ENCODE measurements at places on chromosomes 16 and 17.

GRCh38 chr16:52976539-52977167 lies 76.0 kb downstream of the CHD9NB start:
- no peak for DNase-seq

DNA sequence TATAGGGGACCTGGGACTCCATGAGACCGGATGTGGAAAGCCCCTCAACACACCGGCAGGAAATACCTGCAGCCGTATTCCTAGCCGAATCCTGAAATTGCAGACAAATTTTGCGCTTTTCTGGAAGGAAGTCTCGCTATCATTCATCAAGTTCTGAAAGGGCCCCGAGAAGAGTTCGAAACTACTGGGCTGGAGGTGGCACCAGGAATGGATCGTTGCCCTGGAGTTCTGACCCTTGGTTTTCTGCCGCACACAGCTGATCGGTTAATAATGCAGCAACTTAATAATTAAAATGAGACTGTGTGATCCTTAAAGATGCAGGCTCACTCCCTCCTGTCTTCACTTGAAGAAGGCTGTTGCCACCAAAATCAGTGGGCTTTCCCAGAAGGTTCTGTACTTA lies 55.7 kb upstream of the MRTFB start:
- no peak for DNase-seq

DNA sequence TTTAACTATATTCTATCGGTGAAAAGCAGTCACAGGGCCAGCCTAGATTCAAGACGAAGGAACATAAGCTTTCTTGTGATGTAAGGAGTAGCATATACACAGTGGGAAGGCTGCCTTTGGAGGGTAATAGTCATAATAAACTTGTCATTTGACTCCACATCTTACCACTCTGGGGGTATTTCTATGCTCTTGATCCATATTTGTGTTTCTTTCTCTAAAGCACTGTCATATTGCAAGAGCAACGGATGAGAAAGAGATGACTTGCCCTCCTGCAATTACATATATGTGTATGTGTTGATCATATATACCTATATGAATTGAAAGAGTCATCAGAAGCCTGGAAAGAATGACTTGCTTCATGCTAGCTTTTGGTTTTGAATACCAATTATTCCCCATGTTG lies 225.4 kb upstream of the HS3ST3A1 start:
- DNase-seq = no peak

DNA sequence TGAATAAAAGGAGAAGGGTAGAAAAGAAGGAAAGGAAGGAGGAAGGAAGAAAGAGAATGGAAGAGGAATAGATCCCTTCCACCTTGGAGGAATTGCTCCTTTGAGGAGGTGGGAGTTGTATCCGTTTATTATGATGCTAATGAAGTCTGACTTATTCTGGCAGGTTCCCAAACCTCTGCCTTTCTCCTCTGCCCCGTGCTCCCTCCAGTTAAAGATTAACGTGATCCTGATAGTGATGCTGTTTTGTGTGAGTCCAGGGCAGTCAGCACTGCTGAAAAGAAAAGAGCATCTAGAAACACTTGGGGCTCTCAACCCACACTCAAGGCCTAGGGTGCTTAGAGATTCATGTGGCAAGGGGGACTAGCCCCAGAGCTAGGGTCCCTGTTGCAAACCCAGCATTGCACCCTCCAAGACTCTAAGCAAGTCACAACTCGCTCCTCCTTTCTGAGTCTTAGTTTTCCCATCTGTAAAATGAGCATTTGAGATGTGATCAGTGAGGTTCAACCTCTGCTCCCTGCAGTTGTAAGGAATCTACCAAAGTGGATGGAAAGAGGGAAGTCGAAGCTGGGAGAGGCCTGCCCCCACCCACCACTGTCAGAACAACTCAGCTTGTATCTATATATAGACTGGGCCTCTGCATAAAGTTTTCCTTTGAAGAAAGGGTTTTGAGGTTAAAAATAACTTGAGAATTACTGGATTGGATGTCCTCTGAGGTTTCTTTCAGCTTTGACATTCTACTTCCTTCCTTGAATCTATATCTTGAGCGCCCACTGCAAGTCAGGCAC lies 46.9 kb upstream of the TMEM132E start:
- DNase-seq = no peak

DNA sequence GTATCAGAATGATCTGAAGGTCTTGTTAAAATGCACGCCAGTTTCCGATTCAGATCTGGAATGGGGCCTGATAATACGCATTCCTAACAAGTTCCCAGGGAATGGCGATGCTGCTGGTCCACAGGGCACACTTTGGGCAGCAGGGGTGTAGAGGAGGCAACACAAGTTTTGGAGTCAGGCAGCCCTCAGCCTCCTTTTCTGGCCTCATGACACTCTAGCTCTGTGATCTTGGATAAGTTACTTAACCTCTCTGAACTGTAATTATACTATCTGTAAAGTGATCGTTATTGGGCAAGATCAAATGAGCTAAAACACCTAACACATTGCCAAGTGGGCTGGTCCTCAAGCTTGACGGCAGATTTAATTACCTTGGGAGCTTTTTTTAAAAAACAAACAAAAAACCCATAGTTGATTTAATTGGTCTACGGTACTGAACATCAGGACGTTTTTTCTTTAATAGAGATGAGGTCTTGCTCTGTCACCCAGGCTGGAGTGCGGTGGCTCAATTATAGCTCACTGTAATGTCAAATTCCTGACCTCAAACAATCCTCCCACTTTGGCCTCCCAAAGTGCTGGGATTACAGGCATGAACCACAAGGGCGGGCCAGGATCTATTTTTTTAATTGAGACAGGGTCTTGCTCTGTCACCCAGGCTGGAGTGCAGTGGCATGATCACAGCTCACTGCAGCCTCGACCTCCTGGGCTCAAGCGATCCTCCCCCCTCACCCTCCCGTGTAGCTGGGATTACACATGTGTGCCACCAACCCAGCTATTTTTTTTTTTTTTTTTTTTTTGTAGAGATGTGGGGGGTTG lies 10.0 kb upstream of the MRPS23 start:
- no peak for DNase-seq

DNA sequence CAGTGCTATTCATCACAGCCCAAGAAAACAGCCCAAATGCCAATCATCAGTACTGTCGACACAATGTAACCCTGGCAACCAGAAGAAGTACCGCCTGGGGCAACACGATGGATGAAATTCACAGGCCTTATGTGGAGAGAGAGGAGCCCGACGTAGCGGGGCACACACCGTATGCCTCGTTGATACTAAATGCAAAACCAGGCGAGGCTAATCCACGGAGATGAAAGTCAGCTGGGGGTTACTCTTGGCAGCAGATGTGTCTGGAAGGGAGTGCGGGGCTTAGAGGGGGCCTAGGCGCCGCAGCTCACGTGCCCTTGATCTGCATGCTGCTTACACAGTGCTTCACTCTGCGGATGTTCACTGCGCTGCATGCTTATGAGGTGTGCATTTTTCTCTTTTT lies 29.8 kb downstream of the ITGAE start:
- DNase-seq = no peak

DNA sequence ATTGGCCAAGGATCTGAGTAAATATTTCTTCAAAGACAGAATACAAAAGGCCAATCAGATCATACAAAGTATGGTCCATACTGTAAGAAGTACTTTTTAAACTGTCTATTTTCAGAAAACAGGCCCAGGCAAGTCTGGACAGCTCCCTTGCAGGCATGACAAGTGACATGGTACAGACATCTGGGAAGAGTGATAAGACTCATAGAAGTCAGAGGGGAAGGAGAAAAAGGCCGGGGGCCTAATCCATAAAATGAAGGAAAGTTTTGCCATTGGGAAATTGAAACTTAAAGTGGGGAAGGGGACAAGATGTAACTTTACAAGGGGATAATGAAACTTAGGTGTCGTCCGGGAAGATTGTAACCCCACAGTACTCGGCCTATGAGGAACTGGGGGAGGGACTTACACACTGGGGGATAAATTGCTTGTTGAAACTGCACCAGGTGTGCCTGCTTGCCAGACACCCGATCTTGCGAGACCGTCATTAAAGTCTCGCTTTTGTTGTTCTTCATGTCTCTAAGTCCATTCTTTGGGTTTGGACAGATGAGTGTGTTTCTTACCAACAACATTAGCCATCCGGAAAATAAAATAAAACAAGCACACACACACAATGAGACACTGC lies 684.0 kb downstream of the CDH11 start:
- DNase-seq = no peak

GRCh38 chr17:43015579-43015978 lies 6.6 kb downstream of the VAT1 start:
- no peak for DNase-seq

GRCh38 chr16:88631384-88631783 lies 7.0 kb upstream of the IL17C start:
- no peak for DNase-seq
